ENCODE measurements at places on chromosomes 2 and 18.

DNA sequence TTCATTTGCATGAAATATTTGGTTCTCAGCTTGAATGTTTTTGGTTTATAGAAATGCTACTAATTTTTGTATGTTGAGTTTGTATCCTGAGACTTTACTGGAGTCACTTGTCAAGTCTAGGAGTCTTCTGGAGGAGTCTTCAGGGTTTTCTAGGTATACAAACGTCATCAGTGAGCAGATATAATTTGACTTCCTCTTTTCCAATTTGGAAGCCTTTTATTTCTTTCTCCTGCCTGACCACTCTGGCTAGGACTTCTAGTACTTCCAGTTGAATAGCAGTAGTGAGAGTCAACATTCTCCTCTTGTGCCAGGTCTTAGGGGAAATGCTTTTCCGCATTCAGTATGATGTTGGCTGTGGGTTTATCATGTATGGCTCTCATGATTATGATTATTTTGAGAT is 55.4 kb upstream of the THUMPD2 start:
- no peak for DNase-seq

- peak; percentile 27 for DNase-seq
Measured at GRCh38 chr18:658001-658946, 821 bp downstream of the TYMS start.

DNA sequence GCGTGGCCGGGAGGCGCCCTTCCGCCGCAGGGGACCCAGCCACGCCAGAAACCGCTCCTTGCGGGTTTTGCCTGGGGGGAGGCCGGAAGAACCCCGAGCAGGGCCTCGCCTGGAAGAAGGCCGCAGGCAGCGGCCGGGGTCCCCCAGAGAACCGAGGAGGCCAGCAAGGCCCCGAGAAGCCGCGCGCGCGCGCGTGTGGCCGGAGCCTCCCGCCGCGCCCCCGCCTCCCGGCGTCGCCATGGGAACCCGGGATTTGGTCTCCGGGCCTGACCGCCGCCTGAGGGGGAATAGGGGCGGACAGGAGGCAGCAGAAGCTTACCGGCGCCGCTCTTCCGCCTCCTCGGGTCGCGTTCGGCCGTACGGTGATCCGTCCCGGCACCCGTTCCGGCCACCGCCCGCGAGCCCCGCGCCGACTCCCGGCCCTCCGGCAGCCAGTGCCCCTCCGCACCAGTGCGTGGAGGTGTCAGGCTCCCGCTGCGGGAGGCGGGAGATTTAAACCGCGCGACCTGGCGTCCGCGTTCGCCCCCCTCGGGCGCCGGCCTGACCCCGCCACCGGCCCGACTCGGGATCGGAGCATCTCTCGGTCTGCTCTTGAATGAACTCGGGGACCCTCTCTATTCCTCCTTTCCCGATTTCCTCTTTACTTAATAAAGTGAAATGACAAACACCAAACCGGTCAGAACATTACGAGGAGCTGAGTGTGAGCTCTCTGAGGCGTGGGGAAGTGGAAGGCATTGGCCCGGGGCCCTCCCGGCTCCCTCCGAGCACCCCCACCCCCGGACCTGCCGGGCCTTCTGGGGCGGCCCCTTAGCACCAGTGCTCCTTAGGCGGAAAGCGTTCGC is at the start of gene ICA1L:
TSS of gene ICA1L (minus strand) at position 467 of the 842 bp plus-strand sequence. CDS start 42,757 bp downstream, outside the sequence.
- DNase-seq = peak; percentile 4

DNA sequence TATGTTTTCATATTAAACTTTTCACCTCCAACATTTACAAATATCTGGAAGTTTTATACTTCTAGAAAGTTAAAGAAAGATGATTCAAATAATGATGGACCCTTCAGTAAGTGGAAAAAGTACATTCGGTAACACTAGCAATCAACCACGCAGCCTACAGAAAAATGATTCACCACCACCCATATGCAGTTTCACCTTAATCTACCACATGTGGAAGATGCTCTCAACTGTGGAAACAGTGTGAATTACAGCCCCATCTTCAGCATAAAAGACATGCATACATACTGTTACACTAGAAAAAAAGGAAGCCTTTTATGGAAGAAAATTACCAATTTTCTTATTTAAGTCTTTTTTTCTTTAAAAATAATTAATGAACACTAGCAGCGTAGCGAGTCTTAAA is 1.1 kb downstream of the SLC38A11 start:
- no peak for DNase-seq

DNA sequence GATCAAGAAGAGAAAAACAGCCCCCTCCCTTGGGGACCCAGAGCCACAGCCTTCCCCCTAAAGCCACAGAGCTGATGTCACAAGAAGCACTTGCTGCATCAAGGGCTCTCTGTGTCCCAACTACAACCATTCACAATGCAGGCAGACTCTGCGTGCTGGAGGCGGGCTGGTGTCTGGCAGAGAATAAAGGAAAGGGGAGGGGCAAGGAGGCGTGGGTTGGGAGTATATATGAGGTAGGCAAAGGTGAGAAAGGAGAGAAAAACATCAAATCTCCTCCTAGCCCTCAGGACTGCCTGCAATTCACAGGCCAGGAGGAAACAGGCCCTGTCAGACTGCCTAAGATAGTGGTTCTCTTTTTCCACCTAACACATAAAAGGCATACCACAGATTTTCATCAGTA is 48.8 kb upstream of the IHH start:
- DNase-seq = no peak

- DNase-seq = no peak
Measured at GRCh38 chr18:53795061-53795460, 429.4 kb downstream of the MBD2 start.

GRCh38 chr18:64436111-64436510 is 287.2 kb upstream of the LINC00305 start:
- no peak for DNase-seq

GRCh38 chr18:9594823-9595596 is 19.3 kb downstream of the PPP4R1 start:
- no peak for DNase-seq

- no peak for DNase-seq
Measured at GRCh38 chr2:18924386-18924785, 335.0 kb upstream of the NT5C1B start.

- no peak for DNase-seq
Measured at GRCh38 chr2:196959734-196960338, 33.3 kb upstream of the PGAP1 start.

- DNase-seq = no peak
Measured at GRCh38 chr2:234363011-234363487, 133.8 kb downstream of the ARL4C start.

DNA sequence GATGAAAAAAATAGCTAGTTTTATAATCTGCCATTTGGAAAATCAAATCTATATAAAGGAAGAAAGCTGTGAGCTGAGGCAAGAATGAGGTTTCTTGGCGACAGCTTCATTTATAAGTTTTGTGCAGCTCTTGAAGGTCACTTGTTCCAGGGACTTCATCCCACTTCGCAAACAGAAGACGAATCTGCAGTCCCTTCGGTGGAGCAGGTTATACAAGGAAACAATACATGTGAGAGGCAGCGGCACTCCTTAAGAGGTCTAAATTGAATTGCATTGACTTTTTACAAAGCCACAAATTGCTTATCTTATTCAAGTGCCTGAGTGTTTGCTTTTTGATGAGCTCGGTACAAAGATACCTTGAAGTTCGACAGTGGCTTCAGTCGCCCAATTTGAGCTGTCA is 72.2 kb downstream of the C1QL2 start:
- DNase-seq = no peak

- DNase-seq = no peak
Measured at GRCh38 chr2:32783933-32784332, 156.1 kb downstream of the TTC27 start.

- no peak for DNase-seq
Measured at GRCh38 chr2:96959406-96960110, 26.8 kb downstream of the FAM178B start.

GRCh38 chr2:80889009-80889408 is 584.5 kb upstream of the LRRTM1 start:
- DNase-seq = no peak
